ENCODE measurements at places on chromosomes 2 and 18. TPM values are rescaled to one million over a fixed set of nuclear protein-coding genes. Genes with fewer than 3 reads are reported as not detected.

PCARE gene
- total RNA-seq: not detected

IGFBP2 gene
- total RNA-seq: 4.0 TPM

ABCB11 gene
- not detected for total RNA-seq

RPRM gene
- total RNA-seq: not detected

Measured in subcutaneous preadipocyte (primary cell).